ENCODE measurements at places on chromosomes 4 and X.

GRCh38 chr4:8314691-8315255 lies 45.2 kb downstream of the HTRA3 start:
- no peak for DNase-seq

GRCh38 chr4:52595001-52595400 lies 64.1 kb downstream of the USP46 start:
- DNase-seq, result no peak

DNA sequence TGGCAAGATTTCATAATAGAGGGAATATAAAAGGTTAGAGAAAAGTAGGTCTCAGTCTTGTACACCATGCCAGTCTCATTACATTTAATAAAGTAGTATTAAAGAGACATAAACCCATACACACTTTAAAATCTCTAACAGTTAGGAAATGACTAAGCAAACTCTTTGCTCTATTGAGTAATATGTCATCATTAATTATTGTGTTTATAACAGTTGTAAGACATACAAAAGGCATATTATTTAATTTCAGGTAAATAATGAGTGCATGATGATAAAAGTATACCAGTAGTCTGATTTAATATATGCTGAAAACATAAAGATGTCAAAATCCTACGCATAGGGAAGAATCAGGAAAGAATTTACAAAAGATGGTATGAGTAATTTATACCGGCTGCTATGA lies 31.0 kb upstream of the FGG start:
- no peak for DNase-seq

DNA sequence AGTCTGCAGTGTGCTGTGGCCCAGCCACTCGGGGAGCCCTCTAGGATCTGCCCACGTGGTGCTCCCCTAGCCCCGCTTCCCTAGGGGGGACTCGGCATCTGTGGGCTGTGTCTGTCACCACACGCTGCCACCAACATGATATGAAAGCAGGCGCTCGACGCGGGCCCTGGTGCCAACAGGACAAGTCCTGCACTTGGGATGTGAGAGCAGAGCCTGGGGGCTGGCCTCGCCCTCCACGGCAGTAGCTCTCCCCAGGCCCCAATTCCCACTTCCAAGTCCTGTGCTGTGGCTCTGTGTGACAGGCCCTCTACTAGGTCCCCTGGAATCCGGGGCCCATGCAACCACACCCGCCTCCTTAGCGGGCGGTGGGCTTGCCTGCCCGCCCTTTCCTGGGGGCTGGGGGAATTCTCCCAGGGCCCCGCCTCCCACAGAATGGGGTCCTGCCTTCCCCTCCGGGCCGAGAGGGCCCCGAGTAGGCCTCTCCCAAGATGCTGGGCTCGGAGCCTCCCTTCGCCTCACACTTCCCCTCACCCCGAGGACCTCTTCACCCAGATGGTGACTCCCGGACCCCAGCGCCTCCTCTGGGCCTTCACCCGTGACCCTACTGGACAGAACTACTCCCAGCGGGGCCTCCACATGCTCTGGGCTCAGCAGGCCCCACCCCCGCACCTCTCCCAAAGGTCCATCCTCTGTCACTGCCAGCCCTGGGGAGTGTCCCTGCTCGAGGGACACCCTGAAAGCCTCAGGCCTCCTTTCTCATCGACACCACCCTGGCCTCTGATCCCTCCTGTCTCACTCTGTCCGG lies 11.2 kb downstream of the LRPAP1 start:
- no peak for DNase-seq

DNA sequence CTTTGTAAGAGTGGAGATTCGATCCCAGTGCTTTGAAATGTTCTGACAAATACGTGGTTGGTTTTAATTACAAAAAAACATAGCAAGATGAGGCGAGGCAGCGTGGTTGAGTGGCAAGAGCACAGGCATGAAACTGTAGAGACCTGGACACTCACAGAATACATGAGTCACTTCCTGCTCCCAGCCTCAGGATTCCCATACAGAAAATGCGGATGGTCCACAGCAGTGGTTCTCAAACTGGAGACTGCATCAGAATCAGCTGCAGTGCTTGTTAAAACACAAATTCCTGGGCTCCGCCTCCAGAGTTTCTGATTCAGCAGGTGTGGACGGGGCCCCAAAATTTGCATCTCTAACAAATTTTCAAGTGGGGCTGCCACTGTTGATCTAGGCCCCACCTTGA lies 10.1 kb downstream of the OTOP1 start:
- DNase-seq, result no peak

- DNase-seq, result no peak
Measured at GRCh38 chrX:56233682-56234081, 1.5 kb downstream of the KLF8 start.

DNA sequence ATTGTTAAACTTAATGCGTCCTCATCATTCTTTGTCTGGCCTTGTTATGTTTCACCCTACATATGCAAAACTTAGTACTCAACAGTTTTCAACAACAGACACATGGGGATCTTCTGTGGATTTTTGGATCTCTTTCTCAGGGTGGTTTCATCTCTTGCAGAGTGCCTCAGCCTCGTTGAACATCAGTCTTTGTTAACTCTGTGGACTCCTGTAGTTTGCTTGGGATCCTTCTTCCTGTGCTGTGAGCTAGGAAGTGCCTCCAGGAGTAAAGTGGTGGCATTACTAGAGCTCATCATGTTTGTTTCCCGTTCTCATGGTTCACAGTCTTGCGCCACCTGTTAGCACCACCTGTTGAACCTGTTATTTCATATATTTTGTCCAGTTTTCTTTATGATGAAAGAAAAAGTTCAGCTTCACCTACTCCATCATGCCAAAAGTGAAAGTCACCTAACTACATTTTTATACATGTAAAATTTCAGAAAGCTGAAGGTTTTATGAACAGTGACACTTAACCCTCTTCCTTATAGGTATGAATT lies 27.5 kb upstream of the NDUFC1 start:
- DNase-seq, result no peak

DNA sequence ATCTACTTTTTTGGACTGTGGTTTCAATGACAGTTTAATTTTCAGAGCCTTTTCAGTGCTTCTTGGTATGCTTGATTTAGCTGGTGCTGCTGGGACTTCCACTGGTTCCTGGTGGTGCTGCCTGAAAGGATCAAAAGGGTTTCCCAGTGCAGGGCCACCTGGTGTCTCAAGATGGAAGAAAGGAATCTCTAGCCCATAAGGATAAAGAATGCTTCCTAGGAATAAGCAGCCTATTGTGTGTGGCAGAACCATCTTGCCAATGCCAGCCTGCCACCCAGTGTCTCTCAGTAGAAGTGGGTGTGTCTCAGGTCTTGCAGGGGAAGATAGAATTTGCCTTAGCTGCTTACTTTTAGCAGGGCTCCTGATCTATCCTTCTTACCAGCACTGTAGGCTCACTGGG lies 15.0 kb upstream of the RAI2 start:
- DNase-seq, result no peak

Measured in osteoblast (primary cell).